ENCODE measurements at places on chromosomes 6 and 20.

- no peak for DNase-seq
These were observed 567.7 kb downstream of the ADGRB3 start for GRCh38 chr6:69202768-69203167.

GRCh38 chr6:30060606-30061091 is 416 bp upstream of the POLR1H start:
- no peak for DNase-seq

DNA sequence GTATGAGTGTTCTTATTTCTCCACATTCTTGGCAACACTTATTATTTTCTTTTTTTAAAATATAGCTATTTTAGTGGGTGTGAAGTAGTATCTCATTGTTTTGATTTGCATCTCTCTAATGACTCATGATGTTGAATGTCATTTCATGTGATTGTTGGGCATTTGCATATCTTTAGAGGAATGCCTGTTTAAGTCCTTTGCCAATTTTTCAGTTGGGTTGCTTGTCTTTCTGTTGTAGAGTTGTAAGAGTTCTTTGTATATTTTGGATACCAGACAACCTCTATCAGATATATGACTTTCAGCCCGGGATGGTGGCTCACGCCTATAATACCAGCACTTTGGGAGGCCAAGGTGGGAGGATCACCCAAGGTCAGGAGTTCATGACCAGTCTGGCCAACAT is 5.1 kb upstream of the POPDC3 start:
- no peak for DNase-seq

GRCh38 chr6:170448751-170449630 is 104.1 kb downstream of the PSMB1 start:
- DNase-seq: no peak

DNA sequence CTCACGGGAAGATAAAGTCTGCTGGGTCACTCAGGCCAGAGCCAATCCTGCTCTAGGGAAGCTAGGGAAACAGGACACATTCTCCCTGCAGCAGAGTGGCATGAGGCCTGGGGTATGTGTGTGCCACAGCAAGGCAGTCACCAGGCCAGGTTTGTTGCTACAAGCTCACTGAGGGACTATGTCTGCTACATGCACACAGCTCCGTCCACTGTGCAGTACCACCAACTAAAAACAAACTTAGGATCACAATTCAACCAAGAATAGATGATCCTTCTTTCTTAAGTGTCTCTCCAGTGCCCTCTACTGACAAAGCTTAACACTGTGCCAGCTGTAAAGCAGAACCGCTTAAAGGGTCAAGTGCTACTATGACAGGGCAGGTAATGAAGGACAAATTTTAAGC is 192.5 kb downstream of the PTPRK start:
- DNase-seq: no peak

- no peak for DNase-seq
These were observed 45.2 kb upstream of the SMAP1 start for GRCh38 chr6:70622461-70622860.

- DNase-seq: no peak
These were observed 114.6 kb upstream of the RIPOR2 start for GRCh38 chr6:25050356-25050755.
